ENCODE measurements at places on chromosomes 5 and 9.
A peak's percentile ranks its signal among the peaks of the same experiment; 100 is the strongest.

- peak; percentile 72 for DNase-seq
These were observed 27.1 kb downstream of the GSN start for GRCh38 chr9:121294866-121295661.

GRCh38 chr9:135085830-135086546 is 1.5 kb upstream of the OLFM1 start:
- DNase-seq, result peak; percentile 87

DNA sequence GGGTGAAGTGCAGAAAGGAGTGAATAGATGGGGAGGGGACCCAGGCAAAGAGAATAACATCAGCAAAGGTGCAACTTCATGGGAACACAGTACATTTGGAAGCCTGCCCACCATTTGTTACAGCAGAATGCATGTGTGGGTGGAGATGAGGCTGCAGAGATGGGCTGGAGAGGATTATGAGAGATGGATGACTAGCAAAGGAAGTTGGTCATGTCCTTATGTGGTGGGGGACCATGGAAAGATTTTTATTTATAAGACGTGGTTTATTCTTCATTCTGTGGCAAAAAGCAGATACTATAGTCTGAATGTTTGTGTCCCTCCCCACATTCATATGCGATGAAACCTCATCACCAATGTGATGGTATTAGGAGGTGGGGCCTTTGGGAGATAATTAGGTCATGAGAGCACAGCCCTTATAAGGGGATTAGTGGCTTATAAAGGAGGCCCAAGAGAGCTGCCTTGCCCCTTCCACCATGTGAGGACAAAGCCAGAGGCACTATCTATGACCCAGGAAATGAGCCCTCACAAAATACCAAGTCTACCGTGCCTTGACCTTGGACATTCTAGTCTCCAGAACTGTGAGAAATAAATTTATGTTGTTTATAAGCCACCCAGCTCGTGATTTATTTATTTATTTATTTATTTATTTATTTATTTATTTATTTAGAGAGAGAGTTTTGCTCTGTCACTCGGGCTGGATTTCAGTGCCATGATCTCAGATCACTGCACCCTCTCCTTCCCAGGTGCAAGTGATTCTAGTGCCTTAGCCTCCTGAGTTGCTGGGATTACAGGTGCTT is 483.7 kb downstream of the RAB3C start:
- no peak for DNase-seq

- no peak for DNase-seq
These were observed 124.0 kb downstream of the GNAQ start for GRCh38 chr9:77907585-77907984.

DNA sequence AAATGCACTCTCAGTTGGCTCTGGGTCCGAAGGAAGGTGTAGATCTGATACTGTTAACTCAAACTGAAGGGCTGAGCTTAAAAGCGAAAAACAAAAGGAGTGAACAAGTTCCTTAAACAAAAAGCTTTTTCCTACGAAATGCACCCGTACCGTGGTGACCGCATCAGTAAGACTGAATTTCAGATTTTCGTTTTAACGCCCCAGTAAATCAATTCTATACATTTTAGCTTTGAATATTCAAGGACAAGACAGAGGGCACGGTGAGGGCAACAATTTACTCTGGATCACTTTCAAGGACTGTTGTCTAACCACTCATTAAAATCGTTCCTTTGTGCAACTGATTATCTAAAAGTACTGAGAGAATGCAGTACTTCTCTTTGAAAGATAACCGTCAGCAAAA is 1.9 kb downstream of the HOMER1 start:
- DNase-seq, result no peak

- no peak for DNase-seq
These were observed 57.3 kb downstream of the ARSB start for GRCh38 chr5:78927657-78928282.

GRCh38 chr5:67215519-67216471 is 19.2 kb upstream of the CD180 start:
- peak; percentile 94 for DNase-seq

DNA sequence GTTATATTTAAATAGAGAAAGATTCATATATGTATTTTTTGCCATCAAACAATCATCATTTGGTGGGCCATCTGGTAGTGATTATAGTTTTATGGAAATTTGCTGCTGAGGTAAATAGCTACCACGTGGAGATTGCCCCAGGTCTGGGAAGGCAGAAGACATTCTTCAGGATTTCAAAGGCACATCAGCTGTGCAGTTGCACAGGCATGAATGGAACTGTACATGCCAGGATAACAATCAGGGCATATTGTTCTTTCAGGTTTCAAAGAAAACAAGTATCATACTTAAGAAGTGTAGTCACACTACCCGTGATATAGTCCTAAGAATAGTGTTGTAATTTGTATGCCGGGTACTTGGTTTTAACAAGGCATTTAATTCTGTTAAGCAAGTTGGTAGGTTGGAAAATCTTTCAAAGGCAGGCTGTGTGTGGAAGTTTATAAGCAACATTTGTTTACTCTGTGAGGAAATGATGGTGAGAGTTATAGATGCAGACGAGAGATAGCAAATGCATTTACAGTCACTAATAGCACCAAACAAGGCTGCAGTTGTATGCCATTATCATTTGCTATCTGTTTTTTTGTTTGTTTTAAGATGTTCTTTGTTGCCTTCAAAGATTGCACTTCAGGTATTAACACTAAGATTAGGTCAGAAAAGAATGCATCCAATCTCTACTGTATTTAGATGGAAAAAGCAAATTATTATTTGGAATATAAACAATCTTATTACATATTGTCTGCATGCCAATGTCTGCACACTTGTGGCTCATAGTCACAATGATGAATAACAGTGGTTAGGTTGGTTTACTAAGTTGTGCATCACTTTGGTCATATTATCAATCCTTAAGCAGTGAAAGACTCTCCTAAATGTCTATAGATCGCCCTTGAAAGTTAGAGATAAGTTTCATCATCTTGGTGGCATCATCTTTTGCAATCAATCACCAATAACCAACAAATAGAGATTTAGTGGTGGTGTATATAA is 55.3 kb downstream of the RPS23 start:
- no peak for DNase-seq

DNA sequence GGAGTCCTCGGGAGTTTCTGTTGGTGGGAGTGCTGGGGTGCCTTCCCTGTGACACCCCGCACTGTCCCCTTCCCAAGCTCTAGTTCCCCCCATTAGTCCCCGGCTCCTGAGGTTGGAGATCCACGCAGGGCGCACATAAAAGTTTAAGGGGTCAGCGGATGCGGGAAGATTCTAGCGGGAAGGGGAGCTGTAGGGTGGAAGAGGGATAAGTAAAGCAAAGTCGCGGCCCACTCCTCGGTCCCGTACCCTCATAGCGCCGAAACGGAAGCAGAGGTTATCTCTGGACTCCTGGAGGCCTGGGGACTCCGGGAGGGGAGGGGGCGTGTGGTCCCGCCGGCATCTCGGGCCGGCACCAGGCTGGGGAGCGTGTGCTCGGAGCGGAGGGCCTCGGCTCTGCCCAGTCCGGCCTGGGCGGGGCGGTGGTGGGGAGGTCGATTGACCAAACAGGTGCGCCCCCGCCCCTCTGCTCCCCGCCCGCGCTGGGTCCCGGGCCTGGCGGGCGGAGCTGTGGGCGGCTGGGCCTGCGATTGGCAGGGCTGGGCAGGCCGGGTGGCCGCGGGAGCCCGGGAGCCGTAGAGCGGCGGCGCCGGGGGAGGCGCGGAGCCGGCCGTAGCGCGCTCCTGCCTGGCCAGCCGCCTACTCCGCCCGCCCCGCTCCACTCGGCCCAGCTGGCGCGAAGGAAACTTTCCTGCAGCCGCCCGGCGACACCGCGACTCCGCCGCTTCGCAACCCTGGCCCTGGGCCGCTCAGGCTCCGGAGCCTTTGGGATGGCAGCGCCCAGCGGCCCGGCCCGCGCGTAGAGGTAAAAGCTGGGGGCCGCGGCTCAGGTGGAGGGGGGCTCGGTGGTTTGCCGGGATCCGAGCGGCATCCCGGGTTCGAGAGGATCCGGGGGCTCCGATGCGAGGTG is 52.2 kb upstream of the DAB2IP start:
- DNase-seq, result peak; percentile 85

DNA sequence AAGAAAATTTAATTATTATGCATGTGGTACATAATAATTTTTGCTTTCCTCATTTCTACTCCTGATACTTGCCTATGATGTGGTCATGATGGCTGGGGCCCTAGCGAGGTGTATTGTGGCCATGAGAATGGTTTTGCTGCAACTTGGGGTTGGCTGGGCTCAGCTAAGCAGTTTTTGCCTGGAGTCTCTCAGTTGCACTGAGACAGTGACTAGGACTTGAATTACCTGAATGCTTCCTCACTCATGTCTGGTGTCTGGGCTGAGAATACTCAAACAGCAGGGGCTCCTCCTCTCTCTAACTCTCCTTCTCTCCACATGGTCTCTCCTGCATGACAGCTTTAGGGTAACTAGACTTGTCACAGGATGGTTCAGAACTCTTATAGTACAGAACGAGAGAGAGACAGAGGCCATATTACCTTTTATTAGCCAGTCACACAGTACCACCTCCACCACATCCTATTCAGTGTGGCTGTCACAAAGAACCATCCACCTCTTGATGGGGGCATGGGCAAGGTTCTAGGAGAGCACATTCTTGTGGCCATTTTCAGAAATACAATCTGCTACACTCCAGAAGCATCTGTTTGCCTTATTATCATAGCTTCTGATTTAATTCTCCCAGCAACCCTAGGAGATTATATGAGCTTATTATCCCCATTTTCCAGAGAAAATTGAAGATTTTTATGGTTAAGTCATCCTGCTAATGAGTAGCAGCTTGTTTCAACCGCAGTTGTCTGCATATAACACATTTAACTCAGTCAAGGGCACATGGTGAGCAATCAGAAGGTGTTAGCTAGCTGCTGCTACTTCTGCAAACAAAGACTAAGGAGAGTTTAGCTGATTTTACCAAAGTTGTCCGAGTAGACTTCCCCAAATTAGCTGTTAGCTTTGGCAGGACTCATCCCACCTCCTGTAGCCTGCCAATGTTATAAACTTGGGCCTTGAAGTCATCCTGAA is 245.1 kb downstream of the DOCK8 start:
- DNase-seq, result no peak

- no peak for DNase-seq
These were observed 18.4 kb downstream of the POU5F2 start for GRCh38 chr5:93723005-93723404.

DNA sequence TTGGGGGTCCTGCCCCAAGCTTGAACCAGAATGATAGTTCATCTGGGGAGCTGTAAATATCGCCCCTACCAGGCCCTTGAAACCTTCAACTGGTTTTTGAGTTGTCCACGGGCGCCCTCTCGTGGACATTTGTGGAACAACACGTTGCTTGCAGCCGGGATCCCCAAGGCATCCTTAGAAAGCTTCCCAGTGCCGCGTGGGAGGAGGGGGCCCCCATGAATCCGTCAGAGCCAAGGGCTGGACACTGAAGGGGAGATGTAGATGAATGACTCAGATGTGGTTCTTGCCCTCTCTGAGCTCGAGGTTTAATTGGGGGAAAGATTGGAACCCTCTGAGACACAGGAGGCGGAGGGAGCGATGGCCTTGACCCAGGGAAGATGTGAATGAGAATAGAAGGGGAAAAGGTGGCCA is 31.8 kb upstream of the ORM1 start:
- peak; percentile 84 for DNase-seq

DNA sequence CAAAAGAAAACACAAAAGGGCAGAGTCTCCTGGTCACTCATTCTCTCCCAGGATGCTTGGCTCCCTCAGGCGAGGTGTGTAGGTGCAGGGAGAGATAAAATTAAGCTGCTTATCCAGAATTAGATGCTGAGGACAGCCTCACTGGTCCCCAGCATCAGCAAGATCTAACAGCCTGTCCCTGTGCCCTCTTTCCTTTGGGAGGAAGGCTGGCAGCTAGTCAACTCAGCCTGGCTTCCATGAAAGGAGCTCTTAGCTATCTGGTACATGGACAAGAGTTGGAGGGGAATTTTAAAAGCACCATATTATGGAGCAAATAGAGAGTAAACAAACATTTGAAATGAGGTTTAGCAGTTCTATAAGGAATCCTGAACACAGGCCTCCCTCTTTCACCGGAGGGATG is 198.5 kb upstream of the PANK3 start:
- no peak for DNase-seq

DNA sequence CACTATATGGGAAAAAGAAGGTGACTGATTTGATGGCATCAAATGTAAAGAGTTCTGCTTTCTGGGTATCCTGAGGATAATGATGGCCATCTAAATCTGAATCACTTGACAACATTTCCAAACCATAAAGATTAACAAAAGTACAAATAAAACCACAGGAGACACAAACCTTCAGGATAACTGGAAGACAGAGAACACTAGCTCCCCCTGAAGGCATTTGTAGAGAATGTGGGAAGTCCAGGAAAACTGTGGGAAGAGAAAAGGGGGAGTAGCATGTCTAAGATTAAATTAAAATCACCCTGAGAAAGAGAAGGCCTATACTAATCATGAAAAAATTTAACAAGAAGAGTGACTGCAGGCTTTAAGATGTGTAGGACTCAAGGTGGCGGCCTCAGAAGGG is 116.2 kb downstream of the PRELID2 start:
- no peak for DNase-seq

GRCh38 chr5:149782895-149783586 is 52.9 kb downstream of the PPARGC1B start:
- DNase-seq, result no peak

GRCh38 chr5:109399092-109399759 is 10.5 kb downstream of the PJA2 start:
- no peak for DNase-seq
